ENCODE measurements at places on chromosomes 3 and 15.

GRCh38 chr3:59559721-59560435, 510.1 kb upstream of the CFAP20DC start:
- no peak for DNase-seq

- no peak for DNase-seq
Observed at GRCh38 chr3:60573494-60573893, 677.8 kb downstream of the FHIT start.

DNA sequence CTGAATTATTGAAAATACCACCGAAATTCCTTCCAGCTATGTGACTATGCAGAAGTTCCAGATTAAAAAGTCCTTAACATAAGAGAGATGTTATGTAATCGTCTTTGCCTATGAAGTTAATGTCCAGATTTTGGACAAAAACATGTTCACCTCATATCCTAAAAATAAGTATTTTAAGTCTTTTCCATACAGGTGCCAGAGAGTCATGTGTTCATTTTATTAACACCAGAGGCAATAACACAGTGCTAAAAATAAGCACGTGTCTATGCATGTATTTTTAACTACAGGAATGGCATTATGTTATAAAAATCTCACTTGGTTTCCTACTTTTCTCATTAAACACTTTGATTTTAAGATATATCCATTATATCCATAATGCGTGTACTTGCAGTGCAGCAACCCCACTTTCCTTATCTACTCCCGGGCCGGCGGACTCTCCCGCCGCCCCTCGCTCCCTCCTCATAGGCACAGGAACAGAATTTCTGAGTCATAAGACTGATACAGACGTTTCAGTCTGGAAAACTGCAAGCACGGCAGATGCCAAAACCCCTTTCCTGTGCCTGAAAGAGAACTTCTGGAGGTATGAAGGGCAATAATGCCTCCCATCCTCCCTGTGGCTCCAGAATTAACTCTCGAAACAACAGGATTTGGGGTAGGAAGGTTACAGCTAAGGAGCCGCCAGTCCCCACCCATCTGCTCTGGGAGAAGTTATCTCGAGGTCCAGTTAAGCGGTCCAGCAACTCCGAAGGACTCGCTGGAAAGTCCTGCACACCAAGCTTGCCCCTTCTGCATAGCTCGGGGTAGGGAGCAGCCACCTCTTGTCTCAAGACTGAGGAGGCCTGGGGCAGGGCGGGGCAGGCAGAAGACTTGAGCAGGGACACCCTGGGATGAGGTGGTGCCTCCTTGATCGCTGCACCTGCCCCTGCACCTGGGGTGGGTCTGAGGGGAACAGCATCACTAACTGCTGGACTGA, 22.3 kb upstream of the PSTPIP1 start:
- no peak for DNase-seq

- no peak for DNase-seq
Observed at GRCh38 chr3:197227780-197228574, 70.4 kb downstream of the DLG1 start.

DNA sequence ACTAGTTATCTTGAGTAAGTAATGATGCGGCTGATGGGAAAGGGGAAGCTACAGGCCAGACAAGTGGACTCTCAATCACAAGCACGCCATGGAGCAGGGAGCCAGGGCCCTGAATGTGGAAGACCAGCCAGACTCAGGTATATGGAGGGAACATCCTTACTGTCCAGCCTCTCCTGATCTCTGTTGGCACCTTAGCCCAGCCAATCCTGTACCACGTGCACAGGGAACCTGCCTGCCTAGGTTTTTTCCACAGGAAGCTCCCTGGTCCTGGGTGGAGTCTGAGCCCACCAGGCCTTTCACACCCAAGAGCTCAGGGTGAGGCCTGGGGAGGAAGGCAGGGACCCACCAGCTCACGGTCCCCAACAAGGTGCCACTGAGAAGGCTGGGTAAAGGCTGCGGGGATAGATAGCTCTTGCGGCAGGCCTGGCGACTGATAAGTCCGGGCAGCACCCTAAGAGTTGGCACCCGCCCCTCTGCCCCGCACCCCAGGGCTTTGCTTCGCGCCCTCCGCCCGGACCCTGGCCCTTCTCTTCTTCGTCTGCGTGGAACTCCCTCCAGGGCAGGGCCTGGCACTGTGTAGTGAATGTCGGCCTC, 933 bp upstream of the APEH start:
- no peak for DNase-seq

- no peak for DNase-seq
Observed at GRCh38 chr3:10494180-10494579, 11.2 kb downstream of the ATP2B2 start.

- DNase-seq = no peak
Observed at GRCh38 chr15:65837301-65838294, 31.7 kb upstream of the RAB11A start.

- no peak for DNase-seq
Observed at GRCh38 chr3:194137008-194137505, 1.1 kb downstream of the HES1 start.

- no peak for DNase-seq
Observed at GRCh38 chr3:174321548-174321947, 537.6 kb upstream of the NAALADL2 start.

DNA sequence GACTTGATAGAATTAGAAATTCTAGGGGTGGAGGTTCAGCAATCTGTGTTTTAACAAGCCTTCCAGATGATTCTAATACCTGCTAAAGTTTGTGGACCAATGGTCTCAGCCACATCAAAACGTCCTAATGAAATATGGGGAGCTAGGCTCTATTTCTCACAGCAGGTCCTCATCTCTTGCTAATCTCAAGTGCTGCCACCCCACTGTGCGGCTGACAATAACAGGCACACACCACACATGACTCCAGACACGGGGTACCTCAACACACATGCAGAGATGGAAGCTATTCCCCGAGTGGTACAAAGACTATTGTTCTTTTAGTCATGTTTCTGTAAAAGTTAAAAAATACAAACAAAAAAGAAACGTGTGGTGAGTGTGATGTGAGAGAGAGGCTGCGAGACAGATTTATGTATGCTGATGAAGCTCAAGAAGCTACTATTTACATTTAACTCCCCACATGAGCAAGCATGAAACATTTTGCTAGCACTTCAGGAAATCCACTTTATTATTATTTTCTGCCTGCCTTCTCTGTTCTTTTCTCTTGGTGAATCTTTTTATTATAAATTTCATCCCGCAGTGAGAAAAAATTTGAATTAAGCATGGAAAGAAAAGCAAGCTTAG, 405.6 kb downstream of the MAGI1 start:
- no peak for DNase-seq

- DNase-seq = no peak
Observed at GRCh38 chr3:98917608-98918007, 16.1 kb upstream of the DCBLD2 start.

- DNase-seq = no peak
Observed at GRCh38 chr3:109702252-109702651, 364.9 kb upstream of the DPPA4 start.
